HS-5 (cell line): ENCODE measurements at places on chromosomes 2 and 18.

GRCh38 chr2:227397562-227397961 lies 9.8 kb upstream of the SCYGR1 start:
- DNase-seq: no peak

DNA sequence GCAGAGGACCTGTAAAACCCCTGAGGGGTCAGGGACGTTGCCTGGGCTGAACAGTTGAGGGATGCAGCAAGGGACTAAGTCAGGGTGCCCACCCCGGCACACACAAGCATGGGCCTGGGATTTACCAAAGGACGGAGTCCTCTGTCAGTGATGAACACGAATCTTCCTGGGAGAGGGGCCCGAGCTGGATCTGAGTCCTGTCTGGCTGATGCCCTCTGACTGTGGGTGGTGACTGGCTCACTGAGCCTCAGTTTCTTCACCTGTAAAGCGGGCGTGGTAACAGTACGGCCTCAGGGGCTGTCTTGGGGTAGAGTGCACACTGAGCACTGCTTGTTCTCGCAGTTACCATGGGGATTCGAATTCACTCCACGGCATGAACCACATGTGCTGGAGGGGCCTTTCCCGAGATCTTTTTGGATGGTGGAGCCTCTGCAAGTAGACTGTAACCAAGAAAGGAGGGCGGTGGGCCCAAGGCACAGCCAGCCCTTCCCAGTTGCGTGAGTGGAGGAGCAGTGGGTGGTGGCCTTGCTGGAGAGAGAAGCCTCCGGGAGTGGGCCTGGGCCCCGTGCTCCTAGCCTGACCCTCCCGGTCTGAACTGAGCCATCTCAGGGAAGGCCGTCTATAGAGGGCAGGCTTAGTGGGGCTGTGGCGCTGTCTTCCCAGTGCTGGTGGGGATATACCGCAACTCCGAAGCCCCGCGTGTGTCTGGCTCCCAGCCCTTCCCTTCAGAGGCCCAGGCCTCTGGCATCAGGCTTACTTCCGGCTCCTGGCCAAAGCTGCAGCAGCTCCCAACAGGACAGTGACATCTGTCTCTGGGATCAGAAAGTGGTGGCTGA lies 130.8 kb upstream of the HS6ST1 start:
- no peak for DNase-seq

DNA sequence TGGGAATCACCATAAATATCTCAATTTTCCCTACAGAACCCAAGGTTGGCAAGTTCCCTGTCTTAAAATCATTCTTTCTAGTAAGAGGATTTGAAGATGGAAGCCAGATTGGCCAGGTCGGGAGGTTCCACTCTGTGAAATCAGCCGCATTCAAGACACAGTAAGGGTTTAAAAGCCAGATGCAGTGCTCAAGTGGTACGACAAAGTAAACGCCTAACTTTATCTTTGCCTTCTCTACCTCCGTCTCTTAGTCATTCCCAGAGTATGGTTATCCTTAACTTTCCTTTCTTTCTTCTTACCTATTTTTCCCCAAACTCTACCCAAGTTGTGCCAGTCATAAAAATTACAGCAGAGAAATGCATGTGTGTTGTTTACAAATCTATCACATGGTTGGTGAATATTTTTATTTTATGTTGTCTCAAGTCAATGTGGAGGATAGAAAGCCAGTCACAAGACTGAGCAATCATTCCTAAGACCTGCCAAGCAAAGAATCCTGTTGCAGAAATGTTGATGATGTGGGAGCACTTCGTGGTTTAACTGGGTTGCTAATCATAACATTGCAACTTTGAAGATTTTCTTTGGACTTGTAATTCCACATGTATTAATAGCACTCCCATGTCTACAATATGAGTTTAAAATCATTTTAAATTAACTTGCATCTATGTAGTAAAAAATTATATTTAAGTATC lies 62.6 kb downstream of the SLC40A1 start:
- DNase-seq: no peak

- peak; percentile 67 for DNase-seq
These were observed 5.5 kb upstream of the ARL4C start for GRCh38 chr2:234502285-234502918.

DNA sequence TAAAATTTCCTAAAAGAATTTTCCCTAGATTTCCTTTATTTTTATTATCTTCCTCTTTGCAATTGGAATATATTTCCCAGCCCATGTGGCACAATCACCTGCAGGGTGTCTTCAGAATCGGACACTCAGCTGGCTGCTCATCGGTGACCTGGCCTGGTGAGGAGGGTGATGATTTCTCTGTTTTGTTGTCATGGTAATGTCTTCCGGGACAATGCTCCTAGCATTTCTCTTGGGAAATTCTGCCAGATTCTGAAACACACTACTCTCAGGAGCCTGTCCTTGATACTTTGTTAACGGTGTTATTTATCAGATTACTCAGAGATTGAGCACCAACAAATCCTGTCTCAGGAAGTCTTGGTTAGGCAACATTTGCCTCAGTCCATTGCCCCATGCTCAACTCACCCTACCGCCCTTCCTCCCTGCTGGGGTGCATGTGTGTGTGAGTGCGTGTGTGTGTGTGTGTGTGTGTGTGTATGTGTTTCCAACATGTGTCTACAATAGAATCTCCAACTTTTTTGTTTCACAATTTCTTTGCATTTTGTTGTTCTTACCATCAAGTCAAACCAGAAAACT lies 70.3 kb downstream of the MYT1L start:
- no peak for DNase-seq

- no peak for DNase-seq
These were observed 25.7 kb downstream of the TMEM177 start for GRCh38 chr2:119704670-119705120.

GRCh38 chr2:45626387-45627221 lies 15.5 kb upstream of the SRBD1 start:
- no peak for DNase-seq

DNA sequence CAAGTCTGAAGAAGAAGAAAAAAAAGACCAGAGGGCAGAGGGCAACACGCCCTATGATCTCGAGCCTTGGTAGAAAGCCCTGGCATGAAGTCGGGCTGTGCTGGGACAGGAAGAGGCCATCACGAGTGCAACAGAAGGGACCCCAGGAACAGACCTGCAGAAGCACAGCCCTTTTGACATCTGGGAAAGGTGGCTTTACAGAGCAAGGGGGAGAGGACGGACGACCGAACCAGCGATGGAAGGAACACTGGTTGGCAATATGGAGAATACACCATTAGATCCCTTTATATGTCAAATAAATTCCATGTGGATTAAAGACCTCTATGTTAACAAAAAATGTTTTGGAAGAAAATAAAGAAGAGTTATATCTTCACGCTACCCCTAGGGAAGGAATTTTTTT lies 10.7 kb downstream of the KIF1A start:
- no peak for DNase-seq

- DNase-seq: no peak
These were observed 23.5 kb downstream of the DIS3L2 start for GRCh38 chr2:231984992-231985391.

DNA sequence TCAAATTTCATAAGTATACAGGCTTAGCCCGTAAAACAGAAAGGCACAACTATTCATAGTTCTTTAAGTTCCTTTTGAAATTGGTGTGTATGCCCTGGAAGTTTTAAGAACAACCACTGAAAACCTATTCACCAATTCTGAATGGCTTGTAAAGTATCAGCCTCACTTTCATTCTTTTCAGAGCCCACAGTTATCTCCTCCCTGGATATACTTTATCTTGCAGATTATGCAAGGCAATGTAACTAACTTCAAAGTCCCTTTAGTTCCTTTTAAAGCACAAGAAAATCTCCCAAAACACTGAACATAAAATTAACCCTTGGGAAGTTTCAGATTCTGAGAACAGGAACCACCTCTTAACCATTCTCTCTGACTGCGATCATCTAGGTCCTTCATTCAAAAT lies 1.1 kb downstream of the STRN start:
- DNase-seq: no peak

- DNase-seq: no peak
These were observed 215.6 kb upstream of the MAP2 start for GRCh38 chr2:209208211-209208610.

DNA sequence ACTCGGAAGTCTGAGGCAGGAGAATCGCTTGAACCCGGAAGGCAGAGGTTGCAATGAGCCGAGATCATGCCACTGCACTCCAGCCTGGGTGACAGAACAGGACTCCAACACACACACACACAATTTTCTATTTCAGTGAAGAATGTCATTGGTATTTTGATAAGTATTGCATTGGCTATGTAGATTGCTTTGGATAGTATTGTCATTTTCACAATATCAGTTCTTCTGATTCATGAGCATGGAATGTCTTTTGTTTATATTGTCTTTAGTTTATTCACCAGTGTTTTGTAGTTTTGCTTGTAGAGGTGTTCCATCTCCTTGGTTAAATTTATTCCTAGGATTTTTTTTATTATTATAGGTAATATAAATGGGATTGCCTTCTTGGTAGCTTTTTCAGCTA lies 693.4 kb upstream of the SYT4 start:
- DNase-seq: no peak

DNA sequence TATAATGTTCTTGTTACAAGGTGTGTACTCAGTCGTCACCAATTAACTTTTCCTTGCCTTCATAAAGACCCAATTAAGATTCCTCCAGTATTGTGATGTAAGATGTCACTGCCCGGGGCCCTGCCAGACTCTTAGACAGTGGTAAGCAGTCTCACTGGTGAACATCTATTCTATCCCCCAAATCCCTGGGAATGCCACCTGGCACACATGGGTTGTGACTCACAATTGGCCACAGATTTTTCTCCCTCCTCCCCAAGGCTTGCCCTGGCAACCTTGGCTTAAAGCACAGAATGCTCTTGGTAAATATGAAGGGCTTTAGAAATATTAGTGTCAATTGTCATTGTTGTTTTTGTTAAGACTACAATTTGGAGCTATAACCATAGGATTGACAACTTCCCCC lies 287.9 kb downstream of the ETAA1 start:
- DNase-seq: no peak

DNA sequence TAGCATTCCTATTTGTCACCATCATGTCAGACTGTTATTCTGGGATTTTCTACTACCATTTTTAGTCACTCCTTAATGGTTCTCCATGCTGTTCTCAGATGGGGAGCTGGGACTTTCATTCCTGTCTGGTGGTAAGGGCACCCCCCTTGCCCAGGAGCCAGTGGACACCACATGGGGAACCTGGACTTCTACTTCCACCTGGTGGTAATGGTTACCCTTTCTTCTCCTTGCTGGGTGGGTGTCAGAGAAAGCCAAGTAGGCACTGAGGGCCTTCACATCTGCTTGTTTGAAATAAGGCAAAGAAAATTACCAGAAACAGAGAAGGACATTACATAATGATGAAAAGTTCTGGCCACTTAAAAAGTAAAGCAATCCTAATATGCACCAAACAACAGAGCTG lies 239.8 kb downstream of the FHOD3 start:
- no peak for DNase-seq

DNA sequence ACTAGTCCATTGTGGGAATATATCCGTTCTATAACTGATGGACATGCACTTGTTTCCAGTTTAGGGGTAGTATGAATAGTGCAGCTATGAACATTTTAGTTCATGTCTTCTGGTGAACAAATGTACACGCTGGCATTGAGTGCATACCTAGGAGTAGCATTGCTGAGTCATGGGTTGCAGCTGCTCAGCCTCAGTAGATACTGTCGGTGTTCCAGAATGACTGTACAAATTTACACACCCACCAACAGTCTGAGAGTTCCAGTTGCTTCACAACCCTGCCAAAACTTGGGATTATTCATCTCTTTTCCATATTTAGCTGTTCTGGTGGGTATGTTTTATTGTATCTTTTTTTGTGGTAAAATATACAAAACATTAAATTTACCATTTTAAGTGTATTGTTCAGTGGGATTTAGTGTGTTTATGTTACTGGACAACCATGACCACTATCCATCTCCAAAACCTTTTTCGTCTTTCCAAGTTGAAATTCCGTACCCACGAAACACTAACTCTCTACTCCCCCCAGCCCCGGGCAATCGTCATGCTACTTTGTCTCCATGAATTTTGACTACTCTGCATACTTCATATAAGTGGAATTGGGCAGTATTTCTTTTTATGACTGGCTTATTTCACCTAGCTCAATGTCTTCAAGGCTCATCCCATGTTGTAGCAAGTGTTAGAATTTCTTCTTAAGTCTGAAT lies 281.0 kb downstream of the PRKCE start:
- DNase-seq: no peak

DNA sequence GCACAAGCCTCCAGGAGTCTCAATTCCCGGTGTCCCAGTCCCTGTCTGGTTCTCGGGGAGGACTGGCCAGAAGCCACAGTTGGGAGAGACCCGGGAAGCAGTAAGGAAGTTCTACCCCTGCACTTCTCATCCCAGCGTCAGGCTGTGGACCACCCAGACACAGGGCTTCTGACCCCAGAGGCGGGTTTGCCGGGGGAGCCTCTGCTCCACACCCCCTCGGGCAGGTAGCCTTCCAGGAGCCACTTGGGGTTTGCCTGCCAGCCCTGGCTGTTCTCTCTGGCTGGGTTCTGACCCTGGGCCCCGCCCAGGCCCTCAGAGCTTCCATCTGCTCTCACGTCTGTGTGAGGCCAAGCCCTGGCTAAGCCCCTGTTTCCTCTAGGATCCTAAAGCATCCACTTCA lies 94.4 kb upstream of the GPC1 start:
- no peak for DNase-seq

DNA sequence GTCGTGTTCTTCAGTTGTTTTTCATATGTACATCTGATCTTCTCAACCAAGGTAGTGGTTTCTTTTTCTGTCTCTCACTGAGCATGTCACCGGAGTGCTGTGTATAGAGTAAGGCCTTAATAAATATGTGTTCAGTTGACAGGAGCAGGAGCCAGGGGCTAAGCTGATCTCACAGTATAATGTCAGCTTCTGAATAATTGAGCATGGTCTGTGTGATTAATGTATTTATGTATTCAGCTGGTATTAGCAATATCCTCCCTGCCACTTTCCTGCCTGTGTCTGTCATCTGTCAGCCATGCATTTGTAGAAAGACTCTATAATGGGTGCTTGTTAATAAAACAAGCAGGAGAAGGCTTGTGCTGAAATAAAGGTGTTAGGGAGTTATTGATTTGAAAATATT lies 198.9 kb downstream of the ADCYAP1 start:
- no peak for DNase-seq

GRCh38 chr18:27198036-27198435 lies 12.9 kb upstream of the CHST9 start:
- no peak for DNase-seq

- DNase-seq: no peak
These were observed 43.9 kb upstream of the RFX8 start for GRCh38 chr2:101518578-101519492.
